Thymus (tissue), 14 donors: ENCODE measurements at places on chromosomes 3 and 15. TPM values are rescaled to one million over a fixed set of nuclear protein-coding genes. Genes with fewer than 3 reads are reported as not detected.

- H3K4me1 ChIP-seq: peaks cover 21% of the 10 kb centered on the region
- no peak overlapping the region for H3K4me3 ChIP-seq
- H3K27me3 ChIP-seq: no peaks in the 10 kb centered on the region
- no peak overlapping the region for H3K27ac ChIP-seq
Measured at GRCh38 chr3:31285833-31286486, 246.8 kb upstream of the STT3B start.

DNA sequence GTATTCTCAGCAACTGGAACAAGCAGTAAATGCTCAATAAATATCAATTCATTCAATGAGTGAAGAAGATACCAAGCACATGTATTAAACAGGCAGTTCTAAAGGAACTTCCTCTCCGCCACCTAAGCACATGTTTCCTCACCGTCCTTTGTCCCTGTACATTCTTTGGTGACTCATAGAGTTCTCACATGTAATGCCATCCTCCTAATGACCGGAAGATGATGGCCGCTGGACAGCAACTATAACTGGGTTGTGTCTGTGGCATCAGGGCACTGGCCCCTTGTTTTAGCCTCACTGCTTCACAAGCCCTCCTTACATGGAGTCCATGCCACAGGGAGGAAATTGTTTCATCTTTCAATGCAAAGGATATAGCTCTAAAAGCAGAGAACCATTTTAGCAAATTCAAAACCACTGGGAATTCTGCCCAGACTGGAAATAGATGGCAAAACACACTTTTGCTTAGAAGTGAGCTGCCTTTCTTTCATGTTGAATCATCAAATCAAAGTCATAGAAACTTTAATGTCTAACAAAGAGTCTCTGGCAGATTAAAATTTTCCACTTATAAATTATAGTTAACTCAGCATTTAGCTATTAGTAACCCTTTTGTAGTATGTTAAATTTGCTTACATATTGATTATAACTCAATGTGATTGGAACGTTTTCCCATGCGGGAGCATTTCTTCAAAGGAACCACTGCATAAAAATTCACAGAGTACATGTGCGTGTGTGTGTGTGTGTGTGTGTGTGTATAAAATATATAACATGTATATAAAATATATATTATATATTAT is 74.1 kb downstream of the GAP43 start:
- H3K36me3 ChIP-seq: no peaks in the 10 kb centered on the region
- no peak for DNase-seq
- H3K4me1 ChIP-seq: no peaks in the 10 kb centered on the region
- no peak overlapping the region for H3K4me3 ChIP-seq

GRCh38 chr3:33115024-33115768 is 1.4 kb downstream of the CRTAP start:
- H3K4me3 ChIP-seq: no peak overlapping the region
- H3K36me3 ChIP-seq: no peaks in the 10 kb centered on the region
- DNase-seq: no peak
- no peaks in the 10 kb centered on the region for H3K27me3 ChIP-seq

- H3K36me3 ChIP-seq: peaks cover 24% of the 10 kb centered on the region
- peak overlapping the region; percentile 66 for H3K27ac ChIP-seq
- peak overlapping the region; percentile 97 for H3K4me3 ChIP-seq
- DNase-seq: no peak
- no peaks in the 10 kb centered on the region for H3K27me3 ChIP-seq
- H3K4me1 ChIP-seq: peaks cover 32% of the 10 kb centered on the region
Measured at GRCh38 chr3:9730657-9731205, 804 bp upstream of the BRPF1 start.

DNA sequence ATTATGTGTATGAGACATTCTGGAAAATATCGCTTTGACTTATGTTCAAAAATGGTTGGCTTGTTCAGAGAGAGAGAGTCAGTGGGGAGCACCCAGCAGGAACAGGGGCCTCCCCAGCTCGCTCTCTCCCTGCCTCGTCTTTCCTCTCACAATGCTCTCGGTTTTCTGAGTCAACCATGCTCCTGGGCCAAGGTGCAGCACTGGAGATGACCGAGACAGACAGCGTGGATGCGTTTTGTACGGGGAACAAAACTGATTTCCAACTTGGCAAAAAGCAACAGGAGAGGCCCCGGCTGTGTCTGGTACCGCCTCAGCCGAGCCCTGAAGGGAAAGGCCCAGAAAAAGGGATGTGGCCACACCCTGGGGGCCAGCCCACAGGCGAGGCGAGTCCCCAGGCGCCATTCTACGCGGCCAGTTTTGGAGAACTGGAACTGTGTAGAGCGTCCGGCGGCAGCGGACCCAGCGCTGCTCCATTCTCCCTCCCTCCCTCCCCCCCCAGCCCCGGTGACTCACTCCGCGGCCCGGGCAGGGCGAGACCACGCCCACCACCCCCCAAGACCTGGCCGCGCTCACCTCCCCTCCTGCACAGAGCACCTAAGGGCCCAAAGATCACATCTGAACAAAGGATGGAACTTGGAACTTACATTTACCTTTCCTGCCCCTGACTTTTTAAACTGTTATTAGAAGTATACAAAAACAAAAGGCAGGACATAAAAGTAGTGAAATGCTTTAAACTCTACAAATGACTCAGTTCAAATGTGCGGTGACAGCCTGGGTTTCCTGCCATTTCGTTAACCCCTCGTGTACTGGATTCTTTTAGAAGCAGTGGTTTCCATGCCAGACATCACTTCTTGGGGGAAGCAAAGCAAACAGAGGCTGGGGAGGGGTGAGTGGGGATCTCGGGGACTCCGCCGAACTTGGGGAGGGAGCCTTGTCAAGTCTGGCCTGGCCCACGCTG is 12.7 kb downstream of the ATP10A start:
- H3K27me3 ChIP-seq: no peaks in the 10 kb centered on the region
- H3K4me1 ChIP-seq: peaks cover 44% of the 10 kb centered on the region
- peak; percentile 50 for DNase-seq
- no peaks in the 10 kb centered on the region for H3K36me3 ChIP-seq
- H3K4me3 ChIP-seq: peak overlapping the region; percentile 49

- H3K27me3 ChIP-seq: no peaks in the 10 kb centered on the region
- DNase-seq: no peak
Measured at GRCh38 chr15:97177151-97177577, 783.3 kb upstream of the ARRDC4 start.

DNA sequence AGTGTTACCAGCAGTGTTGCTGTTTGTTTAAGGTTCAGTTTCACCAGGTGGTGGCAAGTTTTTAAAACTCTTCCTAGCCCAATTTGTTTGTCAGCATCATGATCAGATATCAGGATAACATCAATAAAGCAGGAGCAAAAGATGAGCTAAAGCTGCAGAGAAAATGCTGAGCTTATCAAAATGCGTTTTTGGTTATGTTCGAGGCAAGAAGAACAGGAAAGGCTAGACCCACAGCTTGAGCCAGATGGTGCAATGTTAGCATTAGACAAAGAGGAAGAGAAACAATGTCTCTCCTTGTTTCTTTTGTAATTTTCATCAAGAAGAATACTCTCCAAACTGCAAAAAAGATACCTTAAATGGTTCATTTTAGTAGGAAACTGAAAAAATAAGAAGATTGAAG is 66.2 kb downstream of the THRB start:
- no peak overlapping the region for H3K4me3 ChIP-seq
- H3K36me3 ChIP-seq: no peaks in the 10 kb centered on the region
- H3K4me1 ChIP-seq: no peaks in the 10 kb centered on the region
- DNase-seq: no peak
- no peaks in the 10 kb centered on the region for H3K27me3 ChIP-seq

GRCh38 chr3:116038968-116039650 is 406.2 kb downstream of the LSAMP start:
- H3K36me3 ChIP-seq: no peaks in the 10 kb centered on the region
- no peak overlapping the region for H3K27ac ChIP-seq
- H3K4me3 ChIP-seq: no peak overlapping the region
- no peaks in the 10 kb centered on the region for H3K27me3 ChIP-seq

DNA sequence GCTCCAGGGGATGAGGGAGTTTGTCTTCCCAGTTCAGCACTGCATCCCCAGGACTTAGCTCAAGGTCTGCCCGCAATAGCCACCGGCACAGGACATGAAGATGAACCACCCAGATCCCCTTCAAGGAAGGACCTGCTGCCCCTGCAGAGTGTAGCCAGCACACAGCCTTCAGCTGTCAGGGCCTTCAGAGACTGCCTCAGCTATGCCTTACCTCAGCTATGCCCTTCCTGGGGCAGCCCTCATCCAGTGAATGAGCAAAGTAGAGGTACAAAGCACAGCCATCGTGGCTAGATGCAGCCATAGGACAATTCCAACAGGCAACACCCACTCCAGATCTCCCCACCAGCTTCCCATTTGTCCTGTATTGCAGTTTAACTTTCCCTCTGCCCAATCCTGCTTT is 291.2 kb upstream of the STT3B start:
- no peak overlapping the region for H3K27ac ChIP-seq
- H3K4me3 ChIP-seq: no peak overlapping the region
- DNase-seq: no peak
- H3K36me3 ChIP-seq: no peaks in the 10 kb centered on the region
- H3K27me3 ChIP-seq: no peaks in the 10 kb centered on the region
- no peaks in the 10 kb centered on the region for H3K4me1 ChIP-seq

- H3K27me3 ChIP-seq: no peaks in the 10 kb centered on the region
- no peaks in the 10 kb centered on the region for H3K36me3 ChIP-seq
- no peak for DNase-seq
- no peak overlapping the region for H3K27ac ChIP-seq
Measured at GRCh38 chr15:23057707-23058106, 18.3 kb upstream of the TUBGCP5 start.

- H3K27me3 ChIP-seq: no peaks in the 10 kb centered on the region
- peaks cover 5% of the 10 kb centered on the region for H3K36me3 ChIP-seq
- no peak for DNase-seq
- peak overlapping the region; percentile 38 for H3K27ac ChIP-seq
- peaks cover 16% of the 10 kb centered on the region for H3K4me1 ChIP-seq
Measured at GRCh38 chr3:132723024-132723950, 1.1 kb upstream of the NPHP3 start.

- H3K27ac ChIP-seq: no peak overlapping the region
- no peaks in the 10 kb centered on the region for H3K36me3 ChIP-seq
- DNase-seq: no peak
- H3K4me1 ChIP-seq: no peaks in the 10 kb centered on the region
- no peaks in the 10 kb centered on the region for H3K27me3 ChIP-seq
Measured at GRCh38 chr3:71805691-71806090, 20.7 kb upstream of the PROK2 start.

GRCh38 chr15:51117270-51117669 is 22.6 kb upstream of the TNFAIP8L3 start:
- no peaks in the 10 kb centered on the region for H3K4me1 ChIP-seq
- no peak for DNase-seq
- no peak overlapping the region for H3K4me3 ChIP-seq
- no peak overlapping the region for H3K27ac ChIP-seq
- H3K27me3 ChIP-seq: no peaks in the 10 kb centered on the region
- no peaks in the 10 kb centered on the region for H3K36me3 ChIP-seq

GRCh38 chr3:57876632-57877031 is 120.5 kb downstream of the SLMAP start:
- no peak overlapping the region for H3K4me3 ChIP-seq
- no peak overlapping the region for H3K27ac ChIP-seq
- H3K36me3 ChIP-seq: peaks cover 3% of the 10 kb centered on the region
- H3K4me1 ChIP-seq: no peaks in the 10 kb centered on the region

DNA sequence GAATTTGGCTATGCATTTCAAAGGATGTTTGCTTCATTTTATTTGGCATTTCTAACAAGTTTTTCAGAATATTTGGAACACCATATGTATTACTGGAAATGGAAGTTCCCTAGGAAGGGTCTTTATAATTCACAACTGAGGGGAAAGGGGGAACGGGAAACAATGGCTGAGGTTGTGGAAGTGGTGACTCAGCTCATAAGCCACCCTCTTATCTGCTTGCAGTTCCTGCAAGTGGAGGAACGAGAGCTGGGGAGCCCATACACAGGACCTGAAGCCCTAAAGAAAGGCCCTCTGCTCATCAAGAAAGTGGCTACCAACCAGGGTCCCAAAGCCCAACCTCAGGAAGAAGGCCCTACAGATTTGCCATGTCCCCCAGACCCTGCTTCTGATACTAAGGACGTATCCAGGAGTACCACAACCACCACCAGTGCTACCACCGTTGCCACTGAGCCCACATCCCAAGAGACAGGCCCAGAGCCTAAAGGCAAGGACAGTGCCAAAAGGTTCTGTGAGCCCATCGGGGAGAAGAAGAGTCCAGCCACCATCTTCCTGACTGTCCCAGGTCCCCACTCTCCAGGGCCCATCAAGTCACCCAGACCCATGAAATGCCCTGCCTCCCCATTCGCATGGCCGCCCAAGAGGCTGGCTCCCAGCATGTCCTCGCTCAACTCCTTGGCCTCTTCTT is 37.9 kb downstream of the ESYT3 start:
- no peak overlapping the region for H3K27ac ChIP-seq
- no peaks in the 10 kb centered on the region for H3K36me3 ChIP-seq
- DNase-seq: no peak

GRCh38 chr15:45645026-45645980 is 10.5 kb downstream of the SQOR start:
- H3K27ac ChIP-seq: no peak overlapping the region
- H3K4me3 ChIP-seq: no peak overlapping the region
- DNase-seq: no peak
- H3K27me3 ChIP-seq: no peaks in the 10 kb centered on the region
- H3K4me1 ChIP-seq: no peaks in the 10 kb centered on the region

- H3K4me3 ChIP-seq: no peak overlapping the region
- DNase-seq: no peak
- no peaks in the 10 kb centered on the region for H3K27me3 ChIP-seq
Measured at GRCh38 chr15:96158938-96159337, 171.6 kb upstream of the NR2F2 start.

DNA sequence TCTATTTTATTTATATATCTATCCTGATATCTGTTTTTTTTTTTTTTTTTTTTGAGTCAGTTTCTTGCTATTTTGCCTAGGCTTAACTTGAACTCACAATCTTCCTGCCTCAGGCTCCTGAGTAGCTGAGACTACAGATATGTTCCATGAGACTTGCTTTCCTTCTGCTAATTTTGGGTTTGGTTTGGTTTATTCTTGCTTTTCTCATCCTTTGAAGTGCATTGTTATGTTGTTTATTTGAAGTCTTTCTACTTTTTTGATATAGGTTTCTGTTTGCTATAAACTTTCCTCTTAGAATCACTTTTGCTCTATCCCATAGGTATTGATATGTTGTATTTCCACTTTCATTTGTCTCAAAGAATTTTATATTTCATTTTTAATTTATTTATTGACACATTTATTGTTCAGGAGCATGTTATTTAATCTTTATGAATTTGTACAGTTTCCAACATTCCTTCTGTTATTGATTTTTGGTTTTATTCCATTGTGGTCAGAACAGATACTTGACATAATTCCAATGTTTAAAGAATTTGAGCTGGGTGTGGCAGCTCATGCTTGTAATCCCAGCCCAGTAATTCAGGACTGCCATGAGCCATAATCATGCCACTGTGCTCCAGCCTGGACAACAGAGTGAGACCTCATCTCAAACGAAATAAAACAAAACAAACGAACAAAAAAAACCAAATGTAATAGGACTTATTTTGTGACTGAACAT is 62.3 kb upstream of the PLSCR4 start:
- no peaks in the 10 kb centered on the region for H3K36me3 ChIP-seq
- H3K27me3 ChIP-seq: no peaks in the 10 kb centered on the region
- no peak for DNase-seq
- no peak overlapping the region for H3K4me3 ChIP-seq
- H3K27ac ChIP-seq: no peak overlapping the region
- H3K4me1 ChIP-seq: no peaks in the 10 kb centered on the region

Gene CADPS
- 2.3 TPM for total RNA-seq

Gene CNOT10
- total RNA-seq: 41.6 TPM

Gene MYLK
- total RNA-seq: 5.4 TPM

Gene GNAT1
- 0.05 TPM for total RNA-seq

Gene CPN2
- 0.05 TPM for total RNA-seq

Gene SST
- total RNA-seq: 1.3 TPM

Gene NGLY1
- total RNA-seq: 62.2 TPM

Gene SCG3
- 0.19 TPM for total RNA-seq

Gene ANKRD63
- not detected for total RNA-seq
